ENCODE measurements at places on chromosomes 5 and 9. TPM values are rescaled to one million over a fixed set of nuclear protein-coding genes. Genes with fewer than 3 reads are reported as not detected.

DNA sequence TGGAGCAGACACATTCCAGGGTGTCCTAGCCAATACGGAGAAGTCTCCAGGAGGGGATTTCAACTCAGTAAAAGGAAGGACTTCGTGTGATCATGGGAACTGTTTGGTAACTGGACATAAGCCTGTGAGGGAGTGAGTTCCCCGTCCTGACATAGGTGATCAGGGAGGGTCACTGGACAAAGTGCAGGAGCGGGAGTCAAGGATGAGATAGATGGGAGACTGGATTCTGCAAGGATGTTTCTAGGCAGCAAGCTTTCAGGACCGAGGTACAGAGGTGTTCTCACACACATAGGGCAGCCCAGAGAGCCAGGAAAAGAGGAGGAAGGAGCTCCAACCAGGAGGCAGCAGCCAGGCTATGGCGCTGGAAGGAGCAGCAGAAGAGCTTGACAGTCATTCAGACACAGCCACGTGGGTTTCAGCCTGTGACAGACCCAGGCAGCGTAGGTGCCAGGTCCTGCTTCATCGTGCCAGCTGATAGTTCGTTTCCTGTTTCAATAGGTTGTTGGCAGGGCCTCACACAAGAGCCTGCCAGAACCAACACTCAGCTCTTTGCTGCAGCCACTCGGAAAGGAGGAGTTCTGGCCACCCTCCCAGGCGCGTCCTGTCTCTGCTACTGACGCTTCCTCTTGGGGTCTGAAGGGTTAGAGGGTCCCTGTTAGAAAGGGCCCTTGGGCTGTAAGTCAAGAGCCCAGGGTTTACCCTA lies 84.1 kb downstream of the AMBP start:
- H3K36me3 ChIP-seq = no peaks in the 10 kb centered on the region
- H3K27ac ChIP-seq = no peak overlapping the region
- H3K4me1 ChIP-seq = no peaks in the 10 kb centered on the region
- no peak overlapping the region for H3K4me3 ChIP-seq
- peak; percentile 24 for DNase-seq

DNA sequence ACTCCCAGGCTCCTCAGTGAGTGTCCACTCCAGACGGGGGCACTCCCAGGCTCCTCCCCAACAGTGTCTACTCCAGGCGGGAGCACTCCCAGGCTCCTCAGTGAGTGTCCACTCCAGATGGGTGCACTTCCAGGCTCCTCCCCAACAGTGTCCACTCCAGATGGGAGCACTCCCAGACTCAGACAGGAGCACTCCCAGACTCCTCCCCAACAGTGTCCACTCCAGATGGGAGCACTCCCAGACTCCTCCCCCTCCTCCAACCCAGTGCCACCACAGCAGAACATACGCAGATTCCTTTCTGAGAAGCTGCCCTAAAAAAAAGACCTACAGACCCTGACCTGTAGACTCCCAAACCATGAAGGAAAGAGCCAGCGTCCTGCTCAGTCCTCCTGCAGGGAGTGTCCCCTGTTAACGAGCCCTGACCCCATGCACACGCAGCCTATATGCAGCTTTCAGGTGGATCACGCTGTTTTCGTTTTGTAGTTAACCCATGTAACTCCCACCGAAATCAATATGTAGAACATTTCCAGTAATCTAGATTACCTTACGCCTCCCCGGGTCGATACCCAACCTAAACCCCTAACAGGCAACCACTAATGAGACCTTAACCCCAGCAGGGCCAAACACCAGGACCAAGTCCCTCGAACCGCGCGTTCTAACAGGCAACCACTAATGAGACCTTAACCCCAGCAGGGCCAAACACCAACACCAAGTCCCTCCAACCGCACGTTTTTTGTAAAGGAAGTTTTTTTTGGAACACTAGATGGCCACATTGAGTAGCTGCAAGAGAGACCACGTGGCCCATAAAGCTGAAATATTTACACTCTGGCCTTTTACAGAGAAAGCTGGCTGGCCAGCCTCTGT lies 15.7 kb downstream of the PNPLA7 start:
- H3K36me3 ChIP-seq = peaks cover 5% of the 10 kb centered on the region
- DNase-seq = peak; percentile 26
- peak overlapping the region; percentile 30 for H3K27ac ChIP-seq
- H3K4me3 ChIP-seq = no peak overlapping the region
- no peaks in the 10 kb centered on the region for H3K27me3 ChIP-seq
- H3K4me1 ChIP-seq = peaks cover 24% of the 10 kb centered on the region

The CARD9 gene
- 1.4 TPM for total RNA-seq

GRCh38 chr9:89933578-89933977 lies 328.8 kb downstream of the GADD45G start:
- no peak overlapping the region for H3K4me3 ChIP-seq
- H3K27ac ChIP-seq = no peak overlapping the region
- H3K36me3 ChIP-seq = no peaks in the 10 kb centered on the region
- peaks cover 4% of the 10 kb centered on the region for H3K27me3 ChIP-seq
- no peaks in the 10 kb centered on the region for H3K4me1 ChIP-seq

- no peak overlapping the region for H3K4me3 ChIP-seq
- no peak overlapping the region for H3K27ac ChIP-seq
- H3K36me3 ChIP-seq = no peaks in the 10 kb centered on the region
- H3K27me3 ChIP-seq = peaks cover 24% of the 10 kb centered on the region
- peaks cover 10% of the 10 kb centered on the region for H3K4me1 ChIP-seq
Observed at GRCh38 chr9:14342736-14343135, 28.8 kb upstream of the NFIB start.

The EIF4E1B gene
- not detected for total RNA-seq

The PHF24 gene
- total RNA-seq = not detected

DNA sequence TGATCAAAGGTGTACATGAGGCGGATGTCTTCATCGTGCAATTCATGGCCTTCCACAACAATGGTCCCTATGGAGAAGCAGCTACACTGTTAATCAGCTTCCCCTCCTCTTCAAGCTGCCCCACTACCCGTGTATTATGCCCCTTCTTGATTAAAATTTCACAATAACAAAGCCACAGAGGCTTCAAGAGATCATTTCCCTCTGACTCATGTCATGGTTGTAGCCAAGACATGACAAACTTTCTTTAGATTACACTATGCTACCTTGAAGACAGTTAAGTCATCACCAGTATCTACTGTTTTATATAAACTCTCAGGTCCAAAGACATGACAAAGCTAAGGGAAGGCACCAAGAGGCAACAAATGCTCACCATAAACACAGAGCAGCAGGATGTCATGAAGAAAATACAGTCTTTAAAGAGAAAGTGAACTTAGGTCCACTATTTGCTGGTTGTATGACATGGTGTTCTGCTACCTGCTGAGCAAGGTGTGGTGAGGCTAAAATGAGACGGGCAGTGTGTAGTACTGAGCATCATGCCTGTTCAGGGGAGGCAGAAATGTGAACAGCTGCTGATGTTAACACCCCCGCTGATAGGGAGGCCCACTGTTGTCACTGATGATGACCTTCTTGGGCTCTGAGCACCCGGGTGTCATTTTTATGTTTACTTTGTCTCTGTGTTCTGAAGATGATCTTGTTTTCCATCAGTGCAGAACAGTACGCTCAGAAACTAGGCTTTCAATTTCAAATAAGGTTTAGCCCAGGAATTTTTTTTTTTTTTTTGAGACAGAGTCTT lies 48.3 kb downstream of the IARS1 start:
- peak overlapping the region; percentile 50 for H3K27ac ChIP-seq
- no peak for DNase-seq
- H3K27me3 ChIP-seq = no peaks in the 10 kb centered on the region
- peaks cover 79% of the 10 kb centered on the region for H3K36me3 ChIP-seq

- no peak overlapping the region for H3K27ac ChIP-seq
- no peaks in the 10 kb centered on the region for H3K36me3 ChIP-seq
- H3K4me3 ChIP-seq = no peak overlapping the region
- no peak for DNase-seq
- H3K4me1 ChIP-seq = no peaks in the 10 kb centered on the region
- peaks cover 9% of the 10 kb centered on the region for H3K27me3 ChIP-seq
Observed at GRCh38 chr9:113898596-113898995, 22.5 kb downstream of the ZNF618 start.

GRCh38 chr9:75360252-75360651 lies 271.9 kb downstream of the OSTF1 start:
- no peak overlapping the region for H3K4me3 ChIP-seq
- H3K27ac ChIP-seq = no peak overlapping the region
- DNase-seq = no peak
- no peaks in the 10 kb centered on the region for H3K27me3 ChIP-seq
- H3K36me3 ChIP-seq = no peaks in the 10 kb centered on the region

GRCh38 chr5:5335700-5336264 lies 86.7 kb upstream of the ICE1 start:
- no peak for DNase-seq
- no peak overlapping the region for H3K4me3 ChIP-seq
- H3K27me3 ChIP-seq = no peaks in the 10 kb centered on the region
- H3K4me1 ChIP-seq = no peaks in the 10 kb centered on the region
- no peak overlapping the region for H3K27ac ChIP-seq

The MARVELD2 gene
- total RNA-seq = 0.31 TPM

DNA sequence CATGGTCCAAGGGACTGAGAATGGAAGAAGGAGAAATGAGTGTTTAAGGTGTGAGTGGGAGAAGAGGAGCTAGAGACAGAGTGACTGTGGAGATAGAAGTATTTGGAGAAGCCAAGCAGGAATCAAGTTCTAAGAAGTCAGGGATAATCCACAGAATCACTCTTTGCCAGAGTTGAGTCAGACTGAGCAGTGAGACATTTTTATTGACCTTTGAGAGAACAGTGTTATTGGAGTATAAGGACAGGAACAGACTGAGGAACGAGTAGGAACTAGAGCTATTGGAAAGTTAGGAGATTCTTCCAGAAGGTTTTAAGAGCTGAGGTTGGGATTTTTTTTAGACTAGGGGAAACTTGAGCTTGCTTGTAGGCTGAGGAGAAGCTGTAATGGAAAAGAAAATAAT lies 37.2 kb downstream of the RCL1 start:
- peaks cover 30% of the 10 kb centered on the region for H3K4me1 ChIP-seq
- H3K36me3 ChIP-seq = peaks cover 36% of the 10 kb centered on the region
- no peak overlapping the region for H3K27ac ChIP-seq
- DNase-seq = no peak
- H3K27me3 ChIP-seq = no peaks in the 10 kb centered on the region

GRCh38 chr9:36158122-36158521 lies 11.1 kb upstream of the CCIN start:
- H3K4me1 ChIP-seq = peaks cover 17% of the 10 kb centered on the region
- no peak overlapping the region for H3K27ac ChIP-seq
- no peak overlapping the region for H3K4me3 ChIP-seq
- H3K36me3 ChIP-seq = peaks cover 9% of the 10 kb centered on the region

DNA sequence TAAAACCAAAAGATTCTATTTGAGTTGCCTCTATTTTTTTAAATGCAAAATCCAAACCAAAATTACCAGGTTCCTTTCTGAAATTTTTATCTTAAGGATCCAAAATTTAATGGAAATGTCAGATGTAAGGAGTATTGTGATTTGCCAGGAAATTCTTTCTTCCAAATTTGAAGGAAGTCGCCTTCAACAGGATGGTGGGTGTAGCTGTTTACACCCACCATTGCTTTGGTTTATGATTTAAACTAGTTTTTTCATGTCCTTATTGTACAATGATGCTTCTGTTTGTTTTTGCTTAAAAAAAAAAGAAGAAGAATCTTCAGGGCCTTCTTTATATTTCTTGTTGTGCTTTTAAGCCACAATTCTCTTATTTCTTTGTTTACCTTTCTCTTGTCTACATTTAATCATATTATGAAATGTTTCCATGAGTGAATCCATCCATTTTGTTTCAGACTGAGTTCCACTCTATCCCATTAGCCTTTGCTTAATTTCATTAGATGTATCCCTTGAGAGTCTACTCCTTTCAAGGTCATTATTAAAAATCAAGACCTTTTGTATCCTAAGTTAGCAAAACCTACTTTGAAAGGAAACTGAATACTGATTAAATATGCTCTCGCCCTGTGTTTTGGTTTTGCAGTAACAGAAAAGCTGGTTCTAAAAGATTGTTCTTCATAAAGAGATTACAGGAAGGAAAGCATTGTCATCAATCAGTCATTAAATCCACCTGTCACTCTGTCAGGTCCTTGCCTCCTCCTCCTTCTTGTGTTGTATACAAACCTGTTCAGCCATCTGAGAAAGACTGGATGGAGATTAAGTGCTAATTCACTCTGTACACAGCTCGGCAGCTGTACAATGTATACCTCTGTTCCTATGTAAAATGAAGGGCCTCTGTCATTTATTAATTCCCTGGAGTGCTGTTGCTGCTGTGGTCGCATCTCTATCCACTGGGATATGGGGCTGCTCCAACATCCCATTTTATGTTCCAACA lies 45.5 kb upstream of the SLC2A8 start:
- DNase-seq = no peak
- no peaks in the 10 kb centered on the region for H3K4me1 ChIP-seq
- H3K36me3 ChIP-seq = no peaks in the 10 kb centered on the region
- H3K4me3 ChIP-seq = no peak overlapping the region

The ZSWIM6 gene
- total RNA-seq = 5.5 TPM

DNA sequence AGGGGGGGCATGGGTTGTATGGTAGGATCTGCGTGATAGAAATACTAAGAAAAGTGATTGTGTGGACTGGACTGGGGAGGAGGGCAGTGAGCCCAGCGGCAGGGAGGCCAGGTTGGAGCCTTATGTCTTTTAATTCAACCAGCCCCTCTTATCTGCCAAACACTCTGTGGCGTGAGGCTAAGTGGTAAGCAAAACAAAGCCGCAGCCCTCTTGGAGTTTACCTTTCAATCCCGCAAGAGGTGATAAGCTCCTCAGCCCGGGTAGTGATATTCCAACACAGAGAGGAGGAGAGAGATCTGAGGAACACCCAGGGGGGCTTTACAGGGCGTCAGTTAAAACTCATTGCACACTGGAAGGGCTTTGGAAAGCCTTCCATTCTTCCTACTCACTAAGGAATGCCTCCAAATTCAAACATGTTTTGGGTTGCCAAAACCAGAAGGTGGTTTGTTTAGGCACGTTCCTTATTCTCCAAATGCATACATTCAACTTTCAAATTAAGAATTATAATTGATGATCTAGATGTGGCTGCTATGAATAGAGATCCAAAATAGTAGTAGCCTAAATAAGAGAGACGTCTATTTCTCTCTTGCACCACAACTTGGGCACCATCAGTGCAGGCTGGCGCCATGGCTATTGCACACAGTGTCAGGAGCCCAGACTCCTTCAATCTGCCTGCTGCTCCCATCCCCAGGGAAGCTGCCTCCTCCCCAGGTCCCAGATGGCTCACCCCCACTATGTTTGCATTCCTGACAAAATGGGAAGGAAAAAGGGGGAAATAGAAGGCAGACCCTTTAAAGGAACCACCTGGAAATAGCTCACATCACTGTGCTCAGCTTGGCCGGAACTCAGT lies 75.1 kb upstream of the FSTL4 start:
- H3K4me3 ChIP-seq = no peak overlapping the region
- peaks cover 7% of the 10 kb centered on the region for H3K4me1 ChIP-seq
- peaks cover 30% of the 10 kb centered on the region for H3K27me3 ChIP-seq
- no peak overlapping the region for H3K27ac ChIP-seq

- no peaks in the 10 kb centered on the region for H3K36me3 ChIP-seq
- no peaks in the 10 kb centered on the region for H3K27me3 ChIP-seq
Observed at GRCh38 chr5:179307931-179308471, 37.3 kb downstream of the ADAMTS2 start.

Data from activated CD4-positive, alpha-beta memory T cell treated with anti-CD3 and anti-CD28 coated beads for 36 hours (primary cell).